ENCODE measurements at places on chromosomes 3 and 15.

DNA sequence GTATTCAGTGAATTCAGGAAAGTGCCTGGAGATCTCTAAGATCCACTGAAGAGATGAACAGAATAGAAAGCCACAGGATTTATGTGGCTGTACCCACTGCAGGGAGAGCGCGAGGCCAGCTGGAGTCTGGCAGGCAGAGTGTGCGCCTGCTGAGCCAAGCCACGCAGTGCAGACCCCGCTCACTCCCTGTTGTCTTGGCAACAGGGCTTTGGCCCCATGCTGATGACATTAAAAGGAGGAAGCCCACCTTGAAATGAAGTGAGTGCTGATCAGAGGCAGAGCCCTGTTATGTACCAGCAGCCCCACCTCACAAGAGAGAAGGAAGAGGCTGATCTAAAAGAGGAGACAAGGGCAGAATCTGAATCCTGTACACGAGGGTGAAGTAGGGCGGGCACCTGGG lies 36.7 kb downstream of the PXYLP1 start:
- DNase-seq, result peak; percentile 26

DNA sequence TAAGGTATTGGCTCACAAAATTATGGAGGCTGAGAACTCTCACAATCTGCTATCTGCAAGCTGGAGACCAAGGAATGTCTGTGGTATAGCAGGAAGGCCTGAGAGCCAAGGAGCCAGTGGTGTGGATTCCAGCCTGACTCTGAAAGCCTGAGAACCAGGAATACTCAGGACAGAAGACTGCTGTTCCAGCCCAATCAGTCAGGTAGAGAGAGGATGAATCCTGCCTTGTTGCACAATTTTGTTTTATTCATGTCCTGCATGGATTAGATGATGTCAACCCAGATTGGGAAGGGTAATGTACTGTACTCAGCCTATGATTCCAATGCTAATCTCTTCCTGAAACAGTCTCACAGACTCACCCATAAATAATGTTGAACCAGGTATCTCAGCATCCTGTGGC lies 312.4 kb upstream of the KCNMB2 start:
- no peak for DNase-seq

GRCh38 chr3:133506215-133506901 lies 67.1 kb upstream of the CDV3 start:
- DNase-seq, result no peak

DNA sequence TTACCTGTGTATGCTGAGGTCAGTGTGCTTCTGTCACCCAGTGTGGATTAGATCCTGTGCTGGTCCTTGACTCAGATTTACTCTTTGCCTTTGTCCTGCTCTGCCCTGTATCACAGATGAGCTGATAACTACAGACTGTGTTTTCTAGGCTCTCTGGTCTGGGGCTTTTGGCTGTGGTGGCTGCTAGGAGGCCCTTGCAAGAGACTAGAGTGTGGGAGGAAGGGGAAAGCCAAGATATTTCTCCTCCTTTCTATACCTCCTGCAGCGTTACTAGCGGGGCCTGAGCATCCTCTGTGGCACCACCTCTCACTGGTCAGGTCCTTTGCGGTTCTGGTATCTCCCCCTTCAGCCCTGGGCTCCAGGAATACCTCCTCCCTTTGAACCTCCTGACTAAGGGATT lies 282.3 kb upstream of the TBC1D5 start:
- DNase-seq, result no peak

- no peak for DNase-seq
Observed at GRCh38 chr3:151034303-151034702, 51.2 kb upstream of the MED12L start.
